ENCODE measurements at places on chromosomes 2 and 18.

DNA sequence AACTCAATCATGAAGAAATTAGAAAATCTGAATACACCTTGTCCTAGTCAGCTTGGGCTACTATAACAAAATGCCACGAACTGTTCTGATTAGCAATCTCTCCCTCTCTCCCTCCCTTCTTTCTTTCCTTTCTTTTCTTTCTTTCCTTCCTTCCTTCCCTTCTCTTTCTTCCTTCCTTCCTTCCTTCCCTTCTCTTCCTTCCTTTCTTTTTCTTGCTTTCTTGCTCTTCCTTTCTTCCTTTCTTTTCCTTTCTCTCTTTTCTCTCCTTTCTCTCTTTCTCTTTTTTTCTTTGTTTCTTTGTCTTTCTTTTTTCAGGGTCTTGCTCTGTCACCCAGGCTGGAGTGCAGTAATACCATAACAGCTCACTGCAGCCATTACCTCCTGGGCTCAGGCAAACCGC, 23.6 kb upstream of the EMILIN2 start:
- DNase-seq, result no peak

DNA sequence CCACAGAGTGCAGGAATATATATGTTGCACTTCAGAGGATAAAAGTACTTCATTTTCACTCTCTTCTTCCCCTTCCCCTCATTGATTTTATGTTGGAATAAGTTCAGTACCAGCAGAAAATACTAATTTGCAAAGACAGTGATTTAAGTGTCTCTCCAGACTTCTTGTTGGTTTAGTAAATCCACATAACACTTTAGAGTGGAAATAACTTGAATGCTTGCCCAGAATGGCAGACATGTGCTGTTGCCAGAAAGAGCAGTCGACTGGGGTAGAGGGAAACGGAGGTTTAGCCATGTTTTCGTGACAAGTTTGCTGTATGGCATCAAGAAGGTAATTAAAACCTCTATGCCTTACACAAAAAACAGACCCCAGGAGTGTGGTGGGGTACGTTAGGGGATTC, 246.0 kb upstream of the CXCR4 start:
- DNase-seq, result no peak

- no peak for DNase-seq
These were observed 2.7 kb downstream of the MIB1 start for GRCh38 chr18:21743166-21743832.

GRCh38 chr2:129802290-129802689, 177.2 kb upstream of the RAB6C start:
- no peak for DNase-seq

DNA sequence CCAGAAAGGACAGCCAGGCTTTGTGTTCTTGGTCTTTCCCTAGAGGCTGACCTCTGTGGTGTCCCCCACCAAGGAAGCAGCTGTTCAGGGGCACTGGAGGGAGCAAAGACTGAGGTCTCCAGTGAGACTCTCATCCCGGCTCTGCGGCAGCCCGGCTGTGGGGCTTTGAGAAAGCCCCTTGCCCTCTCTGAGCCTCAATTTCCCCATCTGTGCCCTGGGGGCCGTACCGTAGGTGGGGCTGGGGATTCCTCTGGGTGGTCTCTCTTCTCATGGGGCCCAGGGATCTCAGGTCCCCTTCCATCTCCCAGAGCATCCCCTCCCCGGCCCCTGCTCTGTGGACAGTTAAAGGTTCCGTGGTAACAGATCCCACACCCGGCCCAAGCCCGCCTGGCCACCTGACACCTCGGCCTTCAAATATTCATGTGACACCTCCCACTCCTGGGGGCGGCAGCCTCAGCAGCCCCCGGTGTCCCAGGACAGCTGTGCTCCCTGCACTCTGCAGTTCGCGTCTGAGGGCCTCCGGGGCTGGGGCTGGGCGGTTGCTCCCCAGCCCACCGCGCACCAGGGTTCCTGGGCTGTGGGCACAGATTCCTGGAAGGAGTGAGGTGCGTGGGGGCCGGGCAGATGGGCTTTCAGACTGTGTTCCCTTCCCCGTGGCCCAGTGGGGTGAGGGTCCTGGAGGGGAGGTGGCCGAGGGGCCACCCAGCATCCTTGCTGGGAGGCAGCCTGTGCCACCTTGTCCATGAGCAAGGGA, 15.1 kb upstream of the KLHL30 start:
- no peak for DNase-seq

GRCh38 chr2:157312866-157313486, 12.6 kb downstream of the ERMN start:
- DNase-seq, result no peak
